Osteoblast (primary cell): ENCODE measurements at places on chromosomes 5 and 9. TPM values are rescaled to one million over a fixed set of nuclear protein-coding genes. Genes with fewer than 3 reads are reported as not detected.

The DND1 gene
- total RNA-seq: 0.59 TPM in 1 of 2 replicates, not detected in the other

The PLK2 gene
- 220 and 299 TPM in 2 replicates for total RNA-seq

The ADCY2 gene
- under 0.01 and 0.59 TPM in 2 replicates for total RNA-seq

The SVEP1 gene
- total RNA-seq: 37.6 and 43.0 TPM in 2 replicates

The GALNT12 gene
- total RNA-seq: 10.1 and 11.8 TPM in 2 replicates

The CDH10 gene
- not detected in 2 replicates for total RNA-seq

The ADAMTS12 gene
- 6.9 and 8.3 TPM in 2 replicates for total RNA-seq

The KIF27 gene
- total RNA-seq: 6.2 TPM in 2 replicates

The STRBP gene
- 2.9 TPM in 2 replicates for total RNA-seq

The OBP2B gene
- not detected in 2 replicates for total RNA-seq

The RORB gene
- total RNA-seq: 0.36 and 1.5 TPM in 2 replicates

The IL3 gene
- not detected in 2 replicates for total RNA-seq

The FAM169A gene
- under 0.01 TPM in 2 replicates for total RNA-seq

The TEK gene
- total RNA-seq: 4.1 and 8.3 TPM in 2 replicates

The SLC6A3 gene
- not detected in 2 replicates for total RNA-seq

The ADGRD2 gene
- total RNA-seq: not detected in 2 replicates

The ADAMTSL2 gene
- under 0.01 and 0.29 TPM in 2 replicates for total RNA-seq

The TAS2R1 gene
- total RNA-seq: not detected in 2 replicates

The TAF1L gene
- not detected in 2 replicates for total RNA-seq

The SLC36A2 gene
- not detected in 2 replicates for total RNA-seq

The FUT7 gene
- not detected in 2 replicates for total RNA-seq

The GMCL2 gene
- not detected in 2 replicates for total RNA-seq

The ARL14EPL gene
- total RNA-seq: not detected in 2 replicates

The ADAMTS16 gene
- total RNA-seq: 1.4 and 1.5 TPM in 2 replicates

The SLC34A3 gene
- not detected in 2 replicates for total RNA-seq

The CD14 gene
- total RNA-seq: 1.8 and 4.0 TPM in 2 replicates

The PNPLA7 gene
- 1.8 and 2.7 TPM in 2 replicates for total RNA-seq
